ENCODE measurements at places on chromosomes 7 and 10. TPM values are rescaled to one million over a fixed set of nuclear protein-coding genes. Genes with fewer than 3 reads are reported as not detected.

DNA sequence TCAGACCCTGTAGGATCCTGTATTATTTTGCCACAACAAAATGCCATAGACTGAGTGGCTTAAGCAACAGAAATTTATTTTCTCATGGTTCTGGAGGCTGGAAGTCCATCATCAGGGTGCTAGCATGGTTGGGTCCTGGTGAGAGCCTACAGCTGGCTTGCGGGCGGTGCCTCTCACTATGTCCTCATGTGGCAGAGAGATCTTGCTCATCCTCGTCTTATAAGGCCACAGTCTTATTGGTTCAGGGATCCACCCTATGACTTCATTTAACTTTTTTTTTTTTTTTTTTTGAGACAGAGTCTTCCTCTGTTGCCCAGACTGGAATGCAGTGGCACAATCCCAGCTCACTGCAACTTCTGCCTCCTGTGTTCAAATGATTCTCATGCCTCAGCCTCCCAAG lies 90.9 kb downstream of the LSM5 start:
- no peak for DNase-seq
- H3K4me1 ChIP-seq: no peaks in the 10 kb centered on the region
- no peak overlapping the region for H3K27ac ChIP-seq
- H3K4me3 ChIP-seq: no peak overlapping the region

DNA sequence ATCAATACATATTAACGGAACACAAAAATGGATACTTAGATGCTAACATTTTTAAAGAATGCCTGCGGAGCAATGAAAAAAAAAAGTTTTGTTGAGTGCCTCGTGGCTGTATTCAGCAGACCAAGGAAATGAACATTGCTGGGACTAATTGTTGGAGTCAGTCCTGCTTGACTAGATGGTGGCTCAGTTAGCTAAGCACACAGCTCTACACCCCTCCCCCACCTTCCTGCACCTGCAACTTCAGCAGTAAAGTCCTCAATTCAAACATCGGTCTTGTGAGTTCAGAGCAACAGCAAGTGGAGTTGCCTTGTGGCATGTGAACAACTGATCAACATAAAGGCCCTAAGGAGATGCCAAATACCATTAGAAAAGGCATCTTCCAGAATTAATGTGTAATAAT lies 326.0 kb upstream of the NPSR1 start:
- H3K27me3 ChIP-seq: no peaks in the 10 kb centered on the region
- no peak overlapping the region for H3K4me3 ChIP-seq
- no peaks in the 10 kb centered on the region for H3K36me3 ChIP-seq
- H3K27ac ChIP-seq: no peak overlapping the region
- H3K4me1 ChIP-seq: no peaks in the 10 kb centered on the region

- peak; percentile 84 for DNase-seq
- peak within 1 kb of the TSS; percentile 95 for H3K27ac ChIP-seq
These were observed at the start of gene CRPPA for GRCh38 chr7:16421333-16422102. CRPPA (minus strand) TSS chr7:16421538; CDS start chr7:16421322, 216 bp downstream.

GRCh38 chr7:132526111-132526740 lies 50.0 kb downstream of the PLXNA4 start:
- H3K4me3 ChIP-seq: no peak overlapping the region
- H3K4me1 ChIP-seq: no peaks in the 10 kb centered on the region
- no peak for DNase-seq
- no peak overlapping the region for H3K27ac ChIP-seq
- H3K36me3 ChIP-seq: no peaks in the 10 kb centered on the region
- H3K27me3 ChIP-seq: no peaks in the 10 kb centered on the region

- no peaks in the 10 kb centered on the region for H3K36me3 ChIP-seq
- H3K27me3 ChIP-seq: no peaks in the 10 kb centered on the region
- H3K4me1 ChIP-seq: peaks cover 95% of the 10 kb centered on the region
- H3K4me3 ChIP-seq: no peak overlapping the region
These were observed 216.7 kb downstream of the FAM107B start for GRCh38 chr10:14558025-14558424.

OR2A7 gene
- 0.35 TPM for polyA plus RNA-seq

- H3K4me3 ChIP-seq: peak overlapping the region; percentile 35
- no peak overlapping the region for H3K27ac ChIP-seq
- H3K36me3 ChIP-seq: no peaks in the 10 kb centered on the region
- DNase-seq: no peak
- peaks cover 13% of the 10 kb centered on the region for H3K27me3 ChIP-seq
- no peaks in the 10 kb centered on the region for H3K4me1 ChIP-seq
These were observed 639 bp downstream of the DYDC2 start for GRCh38 chr10:80356989-80357850.

CALN1 gene
- under 0.01 TPM for polyA plus RNA-seq

GRCh38 chr7:5450549-5451327 lies 27.1 kb upstream of the TNRC18 start:
- H3K27ac ChIP-seq: no peak overlapping the region
- no peak overlapping the region for H3K4me3 ChIP-seq
- H3K36me3 ChIP-seq: no peaks in the 10 kb centered on the region
- H3K4me1 ChIP-seq: no peaks in the 10 kb centered on the region
- DNase-seq: peak; percentile 84
- no peaks in the 10 kb centered on the region for H3K27me3 ChIP-seq

HMX3 gene
- polyA plus RNA-seq: not detected

- H3K27ac ChIP-seq: no peak overlapping the region
- H3K4me3 ChIP-seq: no peak overlapping the region
- DNase-seq: no peak
- H3K4me1 ChIP-seq: no peaks in the 10 kb centered on the region
These were observed 156.2 kb downstream of the CCSER2 start for GRCh38 chr10:84484541-84484940.

SUN3 gene
- not detected for polyA plus RNA-seq

SPDYE6 gene
- polyA plus RNA-seq: not detected

GRCh38 chr7:43565786-43566185 lies 17.1 kb upstream of the STK17A start:
- H3K4me3 ChIP-seq: no peak overlapping the region
- peaks cover 14% of the 10 kb centered on the region for H3K27me3 ChIP-seq
- no peak for DNase-seq
- no peak overlapping the region for H3K27ac ChIP-seq
- H3K4me1 ChIP-seq: no peaks in the 10 kb centered on the region

- no peak overlapping the region for H3K4me3 ChIP-seq
- no peak overlapping the region for H3K27ac ChIP-seq
- H3K4me1 ChIP-seq: no peaks in the 10 kb centered on the region
- H3K27me3 ChIP-seq: no peaks in the 10 kb centered on the region
- DNase-seq: no peak
These were observed 31.2 kb downstream of the COL17A1 start for GRCh38 chr10:104054430-104054829.

ELMO1 gene
- 39.4 TPM for polyA plus RNA-seq

GRCh38 chr10:83955406-83955805 lies 183.9 kb upstream of the GHITM start:
- no peaks in the 10 kb centered on the region for H3K36me3 ChIP-seq
- DNase-seq: no peak
- H3K27me3 ChIP-seq: no peaks in the 10 kb centered on the region
- no peak overlapping the region for H3K27ac ChIP-seq
- no peak overlapping the region for H3K4me3 ChIP-seq

- no peaks in the 10 kb centered on the region for H3K36me3 ChIP-seq
- H3K27me3 ChIP-seq: no peaks in the 10 kb centered on the region
- no peak for DNase-seq
- peak overlapping the region; percentile 41 for H3K27ac ChIP-seq
- H3K4me1 ChIP-seq: peaks cover 52% of the 10 kb centered on the region
These were observed 18.2 kb downstream of the NT5C3A start for GRCh38 chr7:33044401-33044718.

DNA sequence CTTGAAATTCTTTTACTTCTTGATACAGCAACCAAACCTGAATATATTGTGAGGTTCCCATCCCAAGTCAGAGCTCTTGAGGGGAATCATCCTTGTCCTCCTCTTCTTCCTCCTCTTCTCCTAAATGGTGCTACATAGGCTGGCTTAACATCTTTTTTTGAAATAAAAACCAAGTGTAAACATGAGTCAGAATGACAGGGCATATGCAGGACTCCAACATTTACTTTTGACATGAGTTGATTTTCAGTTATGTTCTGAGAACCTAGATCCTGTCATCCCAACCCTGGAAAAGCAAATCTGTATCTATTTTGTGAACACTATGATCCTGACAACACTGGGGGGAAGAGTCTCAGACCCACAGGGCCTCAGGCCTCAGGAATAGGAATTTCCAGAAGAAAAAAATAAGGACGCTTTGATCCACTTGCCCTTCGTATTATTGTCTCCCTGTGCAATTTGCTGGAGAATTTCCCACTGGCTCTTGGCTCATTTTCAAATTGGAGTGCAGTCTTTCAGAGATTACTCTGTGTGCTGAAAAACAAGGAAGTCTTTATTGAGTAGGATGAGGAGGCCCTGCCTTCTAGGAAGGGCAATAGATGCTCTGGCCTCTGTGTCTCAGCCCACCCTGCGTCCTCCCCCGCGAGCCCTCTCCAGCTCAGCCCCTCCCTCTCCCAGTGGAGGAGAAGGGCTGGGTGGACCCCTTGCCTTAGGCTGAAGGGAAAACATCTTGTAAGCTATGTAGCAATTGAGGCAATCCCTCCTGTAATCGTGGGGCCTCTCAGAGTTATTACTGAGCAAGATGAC lies 121.6 kb downstream of the CREB5 start:
- no peaks in the 10 kb centered on the region for H3K27me3 ChIP-seq
- DNase-seq: no peak
- no peaks in the 10 kb centered on the region for H3K36me3 ChIP-seq
- no peaks in the 10 kb centered on the region for H3K4me1 ChIP-seq

DNA sequence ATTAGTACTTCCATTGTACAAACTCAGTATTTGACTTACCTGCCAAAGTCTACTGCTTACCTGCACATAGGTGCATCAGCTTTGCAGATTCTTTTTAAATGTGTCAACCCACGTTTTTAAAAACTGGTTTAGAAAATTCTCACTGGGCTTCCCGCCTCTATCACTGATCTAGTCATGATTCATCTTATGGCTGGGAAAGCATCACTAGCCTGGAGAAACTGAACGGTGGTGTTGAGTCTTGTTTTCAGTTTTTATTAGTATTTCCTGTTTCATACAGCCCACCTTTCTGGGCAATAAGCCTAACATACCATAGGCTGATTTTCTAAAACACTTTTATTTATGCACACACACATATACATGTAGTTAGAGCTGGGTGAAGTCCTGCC lies 19.7 kb downstream of the DOCK1 start:
- no peaks in the 10 kb centered on the region for H3K27me3 ChIP-seq
- H3K4me3 ChIP-seq: no peak overlapping the region
- H3K4me1 ChIP-seq: no peaks in the 10 kb centered on the region
- no peak for DNase-seq

DNA sequence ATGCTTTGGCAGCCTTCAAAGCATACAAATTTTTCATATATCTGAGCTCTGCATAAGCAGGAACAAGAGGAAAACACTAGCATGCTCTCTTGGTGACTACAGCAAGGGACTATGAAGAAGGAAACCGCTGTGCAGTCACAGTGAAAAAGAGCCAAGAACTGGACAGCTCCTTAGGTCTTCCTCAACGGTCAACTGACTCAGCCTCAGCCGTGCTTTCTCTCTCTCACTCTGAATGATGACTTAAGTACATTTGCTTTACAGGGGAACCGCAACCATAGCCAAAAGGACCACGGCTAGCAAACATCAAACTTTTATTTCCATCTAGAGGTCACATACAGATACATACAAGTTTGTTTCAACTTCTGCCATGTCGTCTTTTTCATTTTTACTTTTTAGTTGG lies 69.9 kb downstream of the HYCC1 start:
- peaks cover 4% of the 10 kb centered on the region for H3K36me3 ChIP-seq
- H3K4me1 ChIP-seq: no peaks in the 10 kb centered on the region
- H3K27me3 ChIP-seq: no peaks in the 10 kb centered on the region
- H3K4me3 ChIP-seq: no peak overlapping the region
- H3K27ac ChIP-seq: no peak overlapping the region
- no peak for DNase-seq

NODAL gene
- polyA plus RNA-seq: not detected

UTF1 gene
- polyA plus RNA-seq: 0.23 TPM

DNA sequence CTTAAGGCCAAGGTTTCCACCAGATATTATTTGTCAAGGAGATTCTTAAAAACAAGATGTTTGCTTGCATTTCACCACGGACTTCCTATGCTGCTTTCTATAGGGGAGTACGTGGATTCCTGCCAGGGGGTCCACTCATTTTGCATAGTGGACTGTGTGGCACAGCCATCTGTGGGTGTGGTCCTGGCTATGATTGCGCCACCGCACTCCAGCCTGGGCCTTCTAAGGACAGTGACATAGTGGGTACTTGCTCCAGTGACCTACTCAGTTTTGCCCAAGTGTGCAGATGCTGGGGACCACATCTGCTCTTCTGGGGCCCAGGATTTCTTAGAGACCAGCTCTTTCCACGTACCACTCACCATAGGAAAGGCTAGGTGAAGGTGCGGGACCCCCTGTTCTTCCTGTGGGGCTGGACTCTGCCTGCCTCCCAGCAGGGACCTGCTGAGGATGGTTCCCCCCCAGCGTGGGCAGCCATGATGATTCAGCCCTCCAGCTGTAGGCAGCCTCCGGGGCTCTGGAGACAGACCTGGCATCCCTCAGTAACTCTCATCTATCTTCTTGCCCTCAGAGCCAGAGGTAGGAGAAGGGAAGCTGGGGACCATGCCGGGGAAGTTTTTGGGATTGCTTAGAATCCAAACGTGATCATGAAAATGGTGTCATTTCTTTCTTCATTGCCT lies 42.9 kb downstream of the HK1 start:
- no peak overlapping the region for H3K27ac ChIP-seq
- H3K27me3 ChIP-seq: no peaks in the 10 kb centered on the region
- H3K36me3 ChIP-seq: no peaks in the 10 kb centered on the region
- no peak for DNase-seq
- H3K4me3 ChIP-seq: no peak overlapping the region
- peaks cover 92% of the 10 kb centered on the region for H3K4me1 ChIP-seq

- H3K4me3 ChIP-seq: no peak overlapping the region
- no peaks in the 10 kb centered on the region for H3K4me1 ChIP-seq
- peaks cover 12% of the 10 kb centered on the region for H3K27me3 ChIP-seq
- no peaks in the 10 kb centered on the region for H3K36me3 ChIP-seq
These were observed 55.7 kb upstream of the PTER start for GRCh38 chr10:16381083-16381482.

DNA sequence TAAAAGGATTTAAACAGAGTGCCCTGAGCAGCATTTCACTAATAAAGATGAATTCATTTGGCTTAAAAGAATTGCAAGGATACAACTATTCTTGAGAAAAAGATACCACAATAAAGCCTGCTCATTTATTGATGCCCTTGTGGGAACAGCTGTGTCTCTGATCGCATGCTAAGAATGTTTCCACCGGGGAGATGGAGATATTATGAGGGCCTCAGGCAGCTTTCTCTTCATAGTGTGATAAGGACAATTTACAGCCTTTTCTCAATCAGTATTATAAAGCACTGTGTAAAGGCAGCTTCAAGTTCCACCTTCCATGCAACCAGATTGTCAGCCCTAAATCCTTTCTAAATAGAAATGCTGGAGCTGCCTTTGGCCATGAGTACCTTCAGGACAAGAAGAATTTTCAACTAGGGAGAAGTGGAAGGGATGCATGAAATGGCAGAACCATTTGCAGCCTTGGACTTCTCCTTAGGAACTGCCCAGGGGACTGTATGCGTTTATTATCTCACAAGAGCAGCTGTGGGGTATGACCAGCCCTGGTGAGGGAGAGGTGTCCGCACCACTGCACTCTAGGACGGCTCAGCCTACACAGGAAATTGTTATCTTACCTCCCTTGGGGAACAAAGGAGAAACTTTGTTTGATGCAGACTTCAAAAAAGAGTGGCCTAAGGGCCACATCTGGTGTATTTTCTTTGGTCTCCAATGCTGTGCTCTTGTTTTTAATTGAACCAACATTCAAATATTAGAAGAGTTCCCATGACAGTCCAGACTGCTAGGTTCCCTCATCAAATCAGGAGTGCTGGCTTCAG lies 116.9 kb upstream of the PCGF5 start:
- peaks cover 14% of the 10 kb centered on the region for H3K4me1 ChIP-seq
- H3K4me3 ChIP-seq: no peak overlapping the region

All from spleen (tissue), 13 donors.